NCI-H446 (cell line): ENCODE measurements at places on chromosomes 7 and 10.

DNA sequence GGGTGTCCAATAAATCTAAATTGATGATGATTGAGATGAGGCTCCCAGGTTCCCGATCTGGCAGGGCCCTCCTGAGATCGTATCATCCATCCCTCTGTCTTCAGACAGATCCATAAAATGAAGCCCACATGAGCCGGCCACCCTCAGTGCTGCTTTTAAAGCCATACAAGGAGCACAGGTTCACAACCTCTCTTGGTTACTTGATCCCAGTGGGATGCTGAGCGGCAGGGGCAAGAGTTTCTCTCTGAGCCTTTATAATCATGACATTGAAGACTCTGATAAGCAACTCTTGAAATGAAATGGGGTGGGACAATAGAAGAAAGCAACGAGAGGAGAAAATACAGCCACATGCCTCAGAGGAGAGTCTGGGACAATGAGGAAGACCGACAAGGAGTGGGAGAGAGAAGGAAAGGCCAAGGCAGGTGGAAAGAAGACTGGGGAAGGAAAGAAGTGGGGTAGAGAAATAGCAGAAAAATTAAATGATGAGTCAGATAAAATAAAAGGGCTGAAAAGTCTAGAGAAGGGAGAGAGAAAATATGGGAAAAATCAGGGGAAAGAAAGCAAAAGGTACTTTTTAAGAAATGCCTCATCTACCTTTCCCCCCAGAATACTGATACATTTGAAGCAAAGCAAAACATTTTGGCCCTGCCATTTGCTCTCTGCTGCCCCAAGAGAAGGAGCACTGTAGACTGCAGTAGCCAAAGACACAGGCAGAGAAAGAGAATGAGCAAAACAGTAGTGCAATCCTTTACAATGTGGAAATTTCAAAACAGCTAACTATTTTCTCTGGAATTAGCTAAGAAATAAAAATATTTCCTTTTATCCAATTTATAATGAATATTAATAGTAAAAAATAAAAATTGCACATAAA lies 14.6 kb downstream of the GBX1 start:
- DNase-seq = no peak

- no peak for DNase-seq
These were observed 155.0 kb downstream of the RNF216 start for GRCh38 chr7:5626498-5626897.

DNA sequence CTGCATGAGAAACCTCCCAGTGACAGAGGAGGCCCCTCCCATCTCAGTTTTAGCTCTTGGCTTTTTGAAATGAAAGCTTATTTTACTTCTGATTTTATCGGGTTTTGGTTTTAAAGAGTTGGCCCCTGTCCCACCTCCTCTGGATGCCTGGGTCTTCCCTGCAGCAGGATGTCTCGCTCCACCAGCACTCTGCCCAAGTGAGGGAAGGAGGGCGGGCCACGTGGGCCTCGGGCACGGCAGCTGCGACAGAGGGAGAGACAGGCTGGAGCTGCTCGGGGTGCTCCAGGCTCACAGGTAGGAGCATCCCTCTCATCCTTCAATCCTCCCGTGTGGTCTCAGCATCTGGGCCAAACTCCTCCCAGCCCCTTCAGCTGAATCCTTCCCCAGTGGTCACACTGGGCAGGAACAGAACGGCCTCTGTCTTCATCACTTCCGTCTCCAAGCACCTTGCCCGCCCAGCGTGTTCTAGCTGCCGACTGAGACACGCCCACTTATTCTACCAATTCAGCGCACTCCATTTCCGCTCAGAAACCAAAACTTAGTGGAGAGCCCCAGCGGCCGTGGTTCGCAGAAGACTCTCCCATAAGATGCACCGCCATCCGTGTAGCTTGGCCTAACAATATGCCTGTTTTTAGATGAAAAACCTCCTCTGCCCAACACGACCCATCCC lies 222.9 kb downstream of the GLRX3 start:
- DNase-seq = no peak

GRCh38 chr7:140364819-140365218 lies 33.5 kb downstream of the SLC37A3 start:
- DNase-seq = no peak

DNA sequence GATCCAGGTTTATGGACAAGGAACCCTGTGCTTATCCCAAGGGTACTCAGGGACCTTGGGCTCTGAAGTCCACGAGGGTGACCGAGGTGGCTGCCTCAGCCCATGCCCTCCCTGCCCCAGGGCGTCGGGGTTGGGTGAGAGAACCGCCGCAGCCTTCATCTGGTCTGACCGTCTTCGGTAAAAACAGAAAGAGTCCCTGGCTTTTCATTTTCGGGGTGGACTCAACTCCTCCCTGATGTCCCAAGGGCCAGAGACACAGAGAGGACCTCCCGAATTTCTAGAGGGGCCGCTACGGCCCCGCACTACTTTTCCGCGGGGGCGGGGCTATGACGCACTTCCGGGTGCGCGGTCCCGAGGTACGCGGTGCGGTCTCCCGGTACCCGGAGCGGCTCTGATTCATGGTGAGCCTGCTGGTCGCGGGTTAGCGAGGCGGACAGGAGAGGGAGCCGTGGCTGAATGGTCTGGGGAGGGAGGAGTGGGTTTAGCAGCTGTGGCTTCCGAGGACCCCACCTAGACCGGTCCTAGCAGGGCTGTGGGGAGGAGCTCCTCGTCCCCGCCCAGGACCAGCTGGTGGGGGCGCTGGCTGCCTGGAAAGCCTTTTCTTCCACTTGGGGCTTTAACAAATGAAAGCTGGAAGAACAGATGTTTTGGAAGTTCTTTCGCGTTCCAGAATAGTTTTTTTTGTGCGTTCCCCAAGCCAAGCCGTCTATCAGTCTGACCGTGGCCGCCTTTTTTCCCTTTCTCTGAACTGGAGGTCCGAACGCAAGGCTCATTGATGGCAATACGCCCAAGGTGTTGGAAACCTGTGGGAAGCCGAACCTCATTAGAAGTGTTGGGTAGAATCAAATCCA lies at the start of gene ZSCAN21:
TSS of gene ZSCAN21 (plus strand) at position 334 of the 851 bp plus-strand sequence. CDS start 7,233 bp downstream, outside the sequence.
- DNase-seq = peak; percentile 67

DNA sequence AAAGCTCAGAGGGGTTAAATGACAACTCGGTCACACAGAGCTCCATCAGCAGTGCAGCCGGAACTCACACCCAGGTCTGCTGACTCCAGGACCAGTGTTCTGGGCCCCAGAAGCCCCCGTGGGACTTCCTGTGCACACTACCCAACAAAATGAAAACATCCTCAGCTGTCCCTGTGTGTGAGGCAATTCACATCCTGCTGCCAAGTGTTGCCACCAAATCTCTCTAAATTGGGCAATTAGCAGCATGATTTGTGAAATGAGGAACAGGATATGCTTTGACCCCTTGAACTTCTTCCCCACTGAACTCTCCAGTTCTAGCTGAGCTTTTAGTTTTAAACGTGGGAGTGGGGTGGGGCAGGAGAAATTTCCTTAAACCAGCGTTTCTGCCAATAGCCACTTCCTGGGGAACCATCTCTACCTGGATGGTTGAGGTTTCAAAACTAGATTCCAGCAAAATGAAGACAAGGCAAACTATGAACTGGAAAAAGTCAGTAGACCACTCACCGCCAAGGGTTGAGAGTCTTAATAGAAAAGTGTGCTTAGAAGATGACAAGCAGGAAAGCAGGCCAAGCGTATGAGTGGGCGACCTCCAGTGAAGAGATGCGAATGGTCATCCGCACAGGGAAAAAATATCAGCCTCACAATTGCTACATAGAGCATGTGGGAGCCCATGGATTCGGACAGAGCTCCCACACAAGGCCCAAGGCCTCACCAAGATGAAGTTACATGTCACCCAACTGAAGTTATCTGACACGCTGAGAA lies 51.9 kb upstream of the CHST15 start:
- no peak for DNase-seq
